Stimulated activated CD4-positive, alpha-beta T cell treated with anti-CD3 and anti-CD28 coated beads, TNF-alpha, amount 100 ng/mL, for 48 hours (primary cell): ENCODE measurements at places on chromosomes 6 and 20.

DNA sequence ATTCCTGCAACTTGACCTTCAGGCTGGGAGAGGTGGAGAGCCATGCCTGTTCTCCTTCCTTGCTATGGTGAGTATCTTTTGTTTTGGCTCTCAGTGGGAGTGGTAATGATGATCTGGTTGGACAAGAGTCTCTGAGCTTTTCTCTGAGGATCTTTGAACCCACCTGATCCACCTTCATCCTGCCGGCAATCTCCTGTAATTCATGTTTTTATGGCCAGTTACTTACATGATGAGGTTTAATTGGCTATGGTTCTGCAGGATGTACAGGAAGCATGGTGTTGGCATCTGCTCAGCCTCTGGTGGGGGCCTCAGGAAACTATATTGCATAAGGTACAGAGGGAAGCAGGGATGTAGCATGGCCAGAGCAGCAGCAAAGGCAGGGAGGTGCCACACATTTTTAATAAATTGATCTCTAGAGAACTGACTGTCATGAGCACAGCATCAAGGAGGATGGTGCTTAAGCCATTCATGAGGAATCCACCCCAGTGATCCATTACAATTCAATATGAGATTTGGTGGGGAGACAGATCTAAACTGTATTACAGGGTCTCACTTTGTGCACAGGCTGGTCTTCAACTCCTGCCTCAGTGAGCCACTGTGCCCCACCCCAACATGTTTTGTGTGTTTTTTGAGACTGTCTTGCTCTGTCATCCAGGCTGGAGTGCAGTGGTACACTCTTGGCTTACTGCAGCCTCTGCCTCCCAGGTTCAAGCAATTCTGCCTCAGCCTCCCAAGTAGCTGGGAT is 10.0 kb downstream of the HSPA1B start:
- no peak for DNase-seq

DNA sequence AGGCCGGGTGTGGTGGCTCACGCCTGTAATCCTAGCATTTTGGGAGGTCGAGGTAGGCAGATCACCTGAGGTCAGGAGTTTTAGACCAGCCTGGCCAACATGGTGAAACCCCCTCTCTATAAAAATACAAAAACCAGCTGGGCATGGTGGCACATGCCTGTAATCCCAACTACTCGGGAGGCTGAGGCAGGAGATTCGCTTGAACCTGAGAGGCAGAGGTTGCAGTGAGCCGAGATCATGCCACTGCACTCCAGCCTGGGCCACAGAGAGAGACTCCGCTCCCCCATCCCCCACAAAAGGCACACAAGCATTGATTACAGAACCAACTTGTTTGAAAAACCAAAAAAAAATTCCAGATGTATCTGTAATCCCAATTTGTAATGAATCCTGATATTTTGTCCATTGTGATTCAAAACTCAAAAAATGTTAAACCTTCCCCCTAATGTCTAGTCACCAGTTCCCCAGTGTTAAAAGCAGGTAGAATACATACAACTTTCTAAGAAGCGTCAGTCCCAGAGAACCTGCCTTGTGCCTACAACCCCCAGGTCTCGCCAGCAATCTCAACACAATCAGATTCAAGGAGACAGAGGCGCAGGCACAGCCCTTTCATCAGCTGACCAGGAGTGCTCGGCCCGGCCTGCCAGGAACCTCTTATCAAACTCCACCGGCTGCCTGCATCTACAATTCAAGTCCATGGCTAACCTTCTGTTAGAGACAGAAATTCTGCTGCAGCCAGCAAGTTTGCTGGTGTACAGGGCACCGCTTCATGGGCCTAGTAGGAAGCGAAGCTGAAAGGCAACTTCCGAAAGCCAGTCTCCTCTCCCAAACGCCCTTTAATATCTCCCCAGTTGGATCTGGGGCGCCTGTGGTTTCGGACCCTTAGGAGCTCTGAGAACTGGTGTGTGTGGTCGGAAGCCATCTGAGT is 2.1 kb downstream of the EZR start:
- DNase-seq = no peak

GRCh38 chr6:51704932-51705540 is 382.4 kb downstream of the PKHD1 start:
- DNase-seq = no peak

GRCh38 chr20:10562899-10563298 is 110.9 kb downstream of the JAG1 start:
- no peak for DNase-seq

DNA sequence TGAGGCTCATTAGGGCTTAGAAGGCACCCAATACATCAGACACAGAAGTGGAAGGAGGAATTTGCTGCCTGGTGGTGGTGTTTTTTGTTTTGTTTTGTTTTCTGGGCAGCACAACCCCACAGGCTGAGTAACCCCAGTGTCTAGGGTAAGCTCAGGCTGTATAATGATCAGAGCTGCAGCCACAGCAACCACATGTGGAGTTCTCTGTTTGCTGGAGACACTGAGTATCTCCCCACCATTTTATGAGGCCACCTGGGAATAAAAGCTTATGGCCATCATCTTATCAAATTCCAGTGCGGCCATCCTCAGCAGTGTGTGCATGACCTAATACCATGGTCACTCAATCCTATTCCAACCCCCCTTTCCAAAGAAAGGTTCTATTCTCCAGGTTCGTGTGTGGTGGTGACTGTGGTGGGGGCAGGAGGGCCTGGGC is 3.4 kb upstream of the DLL1 start:
- no peak for DNase-seq

DNA sequence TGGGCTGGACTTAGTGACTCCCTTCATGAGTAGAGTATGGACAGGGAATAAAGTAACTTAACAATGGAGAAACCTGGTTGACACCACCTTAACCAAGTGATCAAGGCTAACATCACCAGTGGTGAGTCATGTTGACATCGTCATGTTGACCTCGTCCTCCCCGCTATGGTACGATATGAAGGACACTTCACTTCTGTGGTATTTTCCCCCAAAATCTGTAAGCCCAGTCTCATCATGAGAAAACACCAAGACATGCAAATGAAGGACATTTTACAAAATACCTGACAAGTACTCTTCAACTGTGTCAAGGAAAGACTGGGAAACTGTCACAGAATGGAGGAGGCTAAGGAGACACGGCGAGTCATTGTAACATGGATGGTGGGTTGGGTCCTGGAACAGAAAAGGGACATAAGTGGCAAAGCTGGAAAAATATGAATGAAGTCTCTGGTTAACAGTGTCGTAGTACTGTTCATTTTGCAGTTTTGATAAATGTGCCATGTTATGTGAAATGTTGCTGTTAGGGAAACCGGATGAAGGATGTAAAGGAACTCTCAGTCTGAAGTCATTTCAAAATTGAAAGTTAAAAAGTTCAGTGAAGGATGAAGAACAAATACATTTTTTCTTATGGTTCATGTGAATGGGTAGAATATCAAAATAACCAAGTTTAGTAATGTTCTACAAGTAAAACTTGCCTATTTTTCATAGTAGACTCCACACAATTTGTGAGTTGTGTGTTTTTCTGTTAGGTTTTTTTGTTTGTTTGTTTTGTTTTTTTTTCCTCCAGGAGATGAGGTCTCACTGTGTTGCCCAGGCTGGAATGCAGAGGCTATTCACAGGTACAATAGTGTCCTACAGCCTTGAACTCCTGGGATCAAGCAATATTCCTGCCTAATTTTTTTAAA is 247.5 kb downstream of the TMEM242 start:
- DNase-seq = no peak

DNA sequence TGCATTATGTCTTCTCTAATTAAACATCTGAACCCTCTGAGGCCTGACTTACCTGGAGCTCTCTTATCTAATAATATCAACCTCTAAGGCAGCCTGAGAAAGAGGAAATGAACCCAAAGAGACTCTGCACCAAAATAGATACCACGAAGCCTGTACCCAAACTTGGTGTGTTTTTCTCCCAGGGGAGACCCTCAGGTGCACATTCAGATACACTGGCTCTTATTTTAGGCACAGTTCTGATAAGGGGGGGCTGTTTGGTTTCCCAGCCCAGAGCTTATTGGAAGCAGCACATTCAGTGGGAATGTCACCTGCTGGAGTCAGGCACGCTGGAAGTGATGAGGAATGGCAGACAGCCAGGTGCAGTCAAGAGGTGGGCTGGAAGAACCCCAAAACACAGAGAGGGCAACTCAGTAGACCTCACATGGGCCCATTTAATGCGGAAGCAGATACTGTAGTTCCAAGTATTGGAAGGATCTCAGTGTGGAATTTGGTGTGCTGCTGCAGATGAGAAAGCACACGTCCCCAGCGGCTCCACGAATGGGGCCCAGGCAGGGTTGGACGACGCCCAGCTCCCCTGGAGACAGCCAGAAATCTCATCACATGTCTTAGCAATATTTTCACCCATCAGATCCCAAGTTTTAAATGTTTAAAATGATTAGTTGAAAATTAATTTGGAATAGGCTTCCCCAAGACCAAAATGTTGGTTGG is 9.7 kb upstream of the CCR6 start:
- no peak for DNase-seq
